ENCODE measurements at places on chromosomes 2 and 18.

DNA sequence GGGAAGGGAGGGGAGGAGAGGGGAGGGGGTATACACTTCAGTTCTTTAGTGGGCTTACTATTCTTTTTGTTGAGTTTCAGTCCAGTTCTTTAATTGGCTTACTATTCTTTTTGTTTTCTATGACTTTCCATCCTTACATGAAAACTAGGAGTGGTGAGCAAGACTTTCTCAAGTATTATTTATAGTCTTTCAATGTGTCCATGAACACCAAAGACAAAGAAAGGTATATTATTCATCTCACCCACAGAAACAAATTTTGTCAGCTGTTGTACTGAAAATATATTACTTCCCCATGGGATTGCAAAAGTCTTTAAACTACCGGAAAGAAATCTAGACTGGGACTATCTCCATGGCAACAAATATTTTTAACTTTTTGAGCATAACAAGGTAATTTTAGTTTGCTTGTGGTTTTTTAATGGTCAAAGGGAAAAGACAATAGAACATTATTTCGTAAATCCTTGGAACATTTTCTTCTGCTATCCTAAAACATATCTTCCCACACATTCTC, 17.6 kb downstream of the ADAM17 start:
- no peak for DNase-seq

- no peak for DNase-seq
Measured at GRCh38 chr2:9477914-9478313, 3.6 kb downstream of the IAH1 start.

GRCh38 chr18:9494778-9495331, 19.5 kb downstream of the RALBP1 start:
- DNase-seq = no peak

- peak; percentile 38 for DNase-seq
Measured at GRCh38 chr18:12991821-12992179, 638 bp downstream of the CEP192 start.

GRCh38 chr2:109143214-109144187, 14.5 kb downstream of the SH3RF3 start:
- DNase-seq = no peak

DNA sequence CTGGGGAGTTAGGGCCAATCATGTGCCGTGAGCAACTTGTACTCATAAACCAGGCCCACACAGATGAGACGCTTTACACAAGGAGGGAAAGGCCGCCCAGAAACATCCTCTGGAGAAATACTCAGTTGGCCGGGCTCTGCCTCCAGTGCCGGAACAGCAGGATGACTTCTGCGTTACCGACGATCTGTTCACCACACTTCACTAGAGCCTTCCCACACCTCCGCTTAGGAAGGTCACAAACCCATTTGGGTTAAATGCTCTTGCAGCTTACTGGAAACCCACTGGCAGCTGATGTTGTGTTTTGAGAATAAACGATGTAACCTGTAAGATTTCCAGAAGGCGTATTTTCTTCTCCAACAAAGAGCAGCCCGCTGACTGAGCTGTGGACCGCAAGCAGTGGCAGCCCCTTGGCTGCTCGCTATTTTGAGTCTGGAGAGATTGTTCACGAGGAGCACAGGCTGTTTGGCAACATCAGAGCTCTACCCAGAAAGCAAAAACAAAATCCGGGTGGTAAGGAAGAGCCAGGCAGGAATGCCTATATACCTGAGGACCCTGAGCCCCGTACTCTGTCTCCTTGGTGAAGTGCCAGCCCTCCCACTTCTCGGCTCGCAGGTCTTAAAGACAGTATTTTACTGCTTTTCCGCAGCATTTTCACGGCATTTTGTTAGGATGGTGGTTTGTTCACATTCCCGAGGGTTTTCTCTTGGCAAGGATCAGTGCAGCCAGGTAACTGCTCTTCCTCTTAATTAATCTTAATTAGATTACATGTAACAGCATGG, 44.0 kb downstream of the COLEC12 start:
- DNase-seq = no peak

DNA sequence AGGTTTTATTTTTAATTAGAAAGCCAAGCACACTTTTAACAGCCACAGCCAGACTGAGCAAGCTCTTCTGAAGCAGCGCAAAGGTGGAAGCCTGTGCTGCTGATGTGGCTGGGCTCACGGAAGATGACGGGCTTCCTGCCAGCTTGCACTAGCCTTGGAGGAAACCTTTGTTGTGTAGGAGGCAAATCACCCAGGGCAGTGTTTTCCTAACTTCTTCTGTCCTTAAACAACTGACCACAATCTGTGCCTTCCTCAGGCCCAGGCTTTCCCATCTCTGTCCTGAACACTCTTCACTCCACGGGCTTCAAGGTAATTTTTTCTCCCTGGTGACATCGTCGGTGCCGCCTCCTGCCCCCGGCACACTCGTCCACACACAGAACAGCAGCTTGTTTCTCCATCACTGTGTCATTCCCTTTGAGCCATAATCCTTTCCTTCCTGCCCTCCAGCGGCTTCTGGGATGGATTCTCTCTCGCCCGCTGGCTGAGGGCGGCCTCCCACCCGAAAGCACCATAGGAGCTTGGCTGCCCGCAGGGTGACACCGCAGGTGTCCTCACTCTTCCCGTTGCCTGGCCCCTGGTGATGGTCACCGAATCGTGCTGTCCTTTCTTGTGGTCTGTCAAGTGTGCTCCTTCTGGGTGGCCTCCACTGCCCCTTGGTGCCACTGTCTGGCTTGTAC, 31.1 kb upstream of the INHBB start:
- no peak for DNase-seq

DNA sequence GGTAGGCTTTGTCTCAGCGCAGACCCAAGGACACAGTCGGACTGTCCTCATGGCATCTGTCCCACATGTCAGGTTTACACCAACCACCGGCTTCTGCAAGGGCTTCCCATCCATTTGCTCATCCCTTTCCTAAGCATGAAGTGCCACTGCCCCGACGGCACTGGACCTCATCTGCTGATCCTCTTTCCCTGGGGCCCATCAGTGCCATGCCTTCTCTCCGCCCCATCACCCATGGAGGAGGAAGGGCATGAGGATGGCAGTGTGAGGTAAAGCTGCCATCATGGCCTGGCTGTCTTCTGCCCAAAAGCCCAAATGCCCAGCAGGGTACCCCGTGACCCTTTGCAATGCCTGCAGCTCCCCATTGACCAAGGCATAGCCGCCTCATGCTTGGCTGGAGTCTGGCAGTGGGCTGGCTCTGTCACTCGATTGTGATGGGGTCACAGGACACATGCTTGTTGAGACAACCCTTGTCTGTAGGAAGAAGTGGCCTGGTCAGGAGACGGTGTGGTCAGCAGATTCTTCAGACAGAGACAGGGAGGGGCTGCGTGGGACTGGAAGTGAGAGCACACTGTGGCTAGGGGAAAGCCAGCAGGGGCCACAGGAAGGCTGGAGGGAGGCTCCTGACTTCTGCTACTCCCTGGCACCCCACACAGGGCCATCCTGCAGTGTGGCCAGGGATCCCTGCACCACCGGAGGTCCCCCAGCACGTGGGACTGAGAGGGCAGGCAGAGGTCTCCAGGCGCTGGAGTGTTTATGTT, 493.7 kb upstream of the HS6ST1 start:
- DNase-seq = no peak

GRCh38 chr18:46706968-46707367, 49.9 kb downstream of the ST8SIA5 start:
- DNase-seq = no peak

- DNase-seq = no peak
Measured at GRCh38 chr2:74149570-74150319, 2.0 kb upstream of the BOLA3 start.
